M059J (cell line): ENCODE measurements at places on chromosomes 6 and 20.

DNA sequence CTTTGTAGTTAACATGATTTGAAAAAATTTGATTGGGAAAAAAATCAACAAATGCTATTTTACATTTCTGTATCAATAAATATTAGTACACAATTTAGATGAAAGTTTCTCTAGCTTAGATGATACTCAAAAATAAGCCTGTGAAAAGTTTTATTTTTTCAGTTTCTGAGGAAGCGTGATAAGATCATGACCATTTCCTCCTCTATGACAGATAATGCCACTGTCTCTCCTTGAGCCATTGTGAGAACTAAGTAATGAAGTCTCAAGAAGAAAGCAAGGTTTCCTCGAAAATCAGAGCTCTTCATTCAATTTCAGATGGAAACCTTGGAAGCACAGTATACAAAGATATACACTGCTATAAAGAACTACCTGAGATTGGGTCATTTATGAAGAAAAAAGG, 395.0 kb downstream of the HDGFL1 start:
- DNase-seq = no peak

DNA sequence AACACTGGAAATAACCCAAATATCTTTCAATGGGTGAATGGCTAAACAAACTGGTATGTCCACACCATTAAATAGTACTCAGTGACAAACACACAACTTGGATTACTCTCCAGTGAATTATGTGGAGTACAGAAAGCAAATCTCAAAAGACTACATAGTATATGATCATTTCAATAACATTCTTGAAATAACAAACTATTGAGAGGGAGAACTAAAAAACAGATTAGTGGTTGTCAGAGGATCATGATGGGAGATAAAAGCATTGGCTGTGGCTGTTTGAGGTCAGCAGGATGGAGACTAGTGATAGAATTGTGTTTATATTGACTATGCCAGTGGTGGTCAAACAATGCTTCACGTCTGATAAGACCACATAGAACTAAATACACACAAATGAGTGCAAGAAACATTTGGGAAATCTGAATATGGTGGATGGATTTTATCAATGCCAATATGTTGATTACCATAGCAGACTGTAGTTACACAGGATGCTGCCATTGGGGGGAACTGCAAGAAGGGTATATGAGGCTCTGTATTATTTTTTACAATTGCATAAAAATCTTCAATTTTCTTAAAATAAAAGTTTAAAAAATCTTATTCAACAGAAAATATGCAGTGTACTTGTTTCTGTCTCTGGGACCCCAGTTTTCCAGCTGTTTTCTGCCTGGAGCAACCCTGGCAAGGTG, 242.0 kb downstream of the TBXT start:
- no peak for DNase-seq

GRCh38 chr20:3874194-3874844, 14.9 kb upstream of the PANK2 start:
- peak; percentile 52 for DNase-seq

DNA sequence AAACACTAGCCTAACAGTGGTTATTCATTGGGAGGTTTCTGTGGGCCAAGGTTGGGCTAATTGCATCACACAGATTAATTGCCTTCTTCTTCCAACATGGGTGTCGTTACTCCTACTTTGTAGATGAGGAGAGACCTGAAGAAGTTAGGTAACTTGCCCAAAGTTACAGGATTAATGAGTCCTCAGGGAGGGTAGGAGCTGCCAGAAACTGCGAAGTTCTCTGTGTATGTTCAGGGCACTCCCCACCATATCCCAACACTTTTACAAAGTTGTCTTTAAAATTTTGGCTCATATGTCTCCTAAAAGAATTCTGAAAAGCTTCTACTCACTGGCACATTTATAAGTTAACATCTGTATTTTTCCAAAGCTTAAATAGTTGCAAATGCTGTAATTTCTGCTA, 323.5 kb upstream of the HSF2 start:
- no peak for DNase-seq
